ENCODE measurements at places on chromosomes 7 and 10.

DNA sequence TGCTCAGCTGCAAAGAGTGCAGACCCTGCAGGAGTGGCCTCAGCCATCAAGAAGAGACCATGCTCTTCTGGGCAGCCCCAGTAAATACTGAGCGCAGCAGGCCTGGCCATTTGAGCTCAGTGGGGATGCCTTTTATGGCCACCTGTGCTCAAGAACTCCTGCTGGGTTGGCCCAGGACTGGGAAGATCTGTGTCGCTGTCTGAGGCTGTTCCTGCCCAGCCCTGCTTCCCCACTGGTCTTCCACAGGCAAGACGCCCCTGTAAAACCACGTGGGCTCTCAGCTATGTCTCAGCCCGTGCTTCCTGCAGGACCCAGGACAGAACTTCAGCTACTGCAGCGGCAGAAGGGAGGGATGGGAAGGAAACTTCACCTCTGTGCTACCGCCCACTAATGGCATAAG lies 10.5 kb upstream of the PPIF start:
- peak; percentile 22 for DNase-seq

DNA sequence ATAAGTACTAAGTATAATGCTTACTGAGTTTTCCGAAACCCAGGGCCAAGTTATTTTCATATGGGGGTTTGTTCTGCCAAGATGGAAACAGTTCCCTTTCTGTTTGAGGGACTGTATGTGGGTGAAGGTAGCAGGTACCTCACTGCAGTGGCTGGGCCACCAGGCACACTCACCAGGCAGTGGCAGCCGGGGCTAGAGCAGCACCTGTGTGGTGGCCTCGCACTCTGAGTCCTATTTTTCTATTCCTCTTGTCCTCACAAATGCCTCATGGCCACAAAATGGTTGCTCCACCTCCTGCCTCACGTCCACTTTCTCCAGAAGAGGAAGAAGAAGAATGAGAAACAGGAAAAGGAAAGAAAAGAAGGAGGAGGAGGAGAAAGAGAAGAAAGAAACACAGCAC lies 167.3 kb upstream of the SHH start:
- DNase-seq = no peak

DNA sequence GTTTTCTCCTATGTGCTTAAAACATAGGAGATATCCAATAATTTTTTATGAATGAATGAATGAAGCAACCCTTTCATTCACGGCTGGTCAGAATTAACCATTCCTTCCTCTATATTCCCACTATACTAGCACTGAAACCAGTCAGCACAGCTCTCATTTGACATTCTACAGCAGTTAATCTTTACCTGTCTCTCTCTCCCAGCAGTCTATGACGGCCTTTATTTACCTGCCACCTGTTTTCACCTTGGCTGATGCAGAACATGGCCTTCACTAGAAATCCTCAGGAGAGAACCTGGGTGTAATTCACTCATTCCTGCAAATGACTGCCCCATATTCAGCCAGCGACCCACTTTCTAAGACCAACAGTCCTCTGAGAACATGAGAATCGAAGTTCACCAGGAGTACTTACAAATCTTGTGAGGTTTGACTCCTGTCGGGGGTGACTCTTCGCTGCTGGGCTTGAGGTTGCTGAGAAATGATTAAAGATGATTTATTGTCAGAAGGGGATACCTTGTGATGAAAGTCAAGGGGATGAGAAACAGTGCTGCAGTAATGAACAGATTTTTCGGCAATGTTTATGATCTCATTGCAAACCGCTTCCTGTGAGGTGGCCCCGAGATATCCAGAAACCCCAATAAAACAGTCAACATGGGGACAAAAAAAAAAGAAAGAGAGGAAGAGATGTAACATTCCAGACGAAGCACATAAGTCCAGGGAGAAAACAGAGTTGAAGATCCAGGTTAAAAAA lies 30.9 kb upstream of the PDLIM1 start:
- no peak for DNase-seq

- no peak for DNase-seq
These were observed 23.4 kb upstream of the RELN start for GRCh38 chr7:104012835-104013234.

DNA sequence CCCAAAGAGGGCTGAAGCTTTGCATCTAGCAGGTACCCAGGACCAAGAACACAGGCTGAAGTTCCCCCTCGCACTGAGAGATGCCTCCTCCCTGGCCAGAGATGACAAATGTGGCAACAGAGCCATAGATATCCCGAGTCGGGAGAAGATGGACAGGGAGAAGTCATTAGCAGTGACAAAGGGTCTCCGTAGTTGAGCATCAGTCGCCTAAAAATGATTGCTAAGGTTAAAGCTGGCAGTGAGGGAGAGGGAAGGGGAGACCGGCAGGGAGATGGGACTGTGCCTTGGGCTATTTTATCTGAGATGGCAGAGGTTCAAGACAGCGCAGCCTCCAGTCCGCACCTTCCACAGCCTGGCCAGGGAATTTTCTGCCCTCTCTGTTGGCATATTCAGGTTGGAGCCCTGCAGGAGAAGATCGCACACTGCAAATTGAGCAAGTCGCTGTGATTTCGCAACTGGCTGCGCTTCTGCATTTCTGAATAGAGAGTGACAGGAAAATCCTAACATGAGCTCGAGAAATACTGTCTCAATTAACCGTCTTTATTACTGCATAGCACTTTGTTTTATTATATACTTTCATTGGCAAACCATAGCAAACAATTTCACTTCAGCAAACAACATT lies 238.9 kb upstream of the GPR26 start:
- DNase-seq = no peak

GRCh38 chr10:101139421-101139911 lies 8.4 kb downstream of the TLX1 start:
- no peak for DNase-seq

- no peak for DNase-seq
These were observed 173.1 kb upstream of the FERD3L start for GRCh38 chr7:19318287-19318686.

DNA sequence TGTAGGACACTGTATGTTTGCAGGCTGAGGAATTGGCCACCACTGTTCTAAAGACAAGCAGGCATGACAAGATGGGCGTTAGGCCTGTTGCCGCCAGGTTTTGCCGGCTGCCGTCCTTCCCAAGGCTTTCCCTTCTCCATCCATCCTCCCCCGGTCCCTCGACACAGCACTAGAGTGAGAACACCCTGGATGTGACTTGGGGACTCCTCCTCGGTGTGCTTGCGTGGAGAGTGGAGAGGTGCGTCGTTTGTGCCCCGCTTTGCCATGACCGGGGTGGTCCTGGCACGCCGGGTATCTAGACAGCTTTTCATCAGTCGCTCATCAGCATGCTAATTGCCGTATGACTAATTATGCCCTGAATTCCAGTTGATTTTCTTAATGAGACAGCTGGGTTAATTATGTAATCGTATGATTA lies 206.6 kb upstream of the SH2B2 start:
- no peak for DNase-seq

DNA sequence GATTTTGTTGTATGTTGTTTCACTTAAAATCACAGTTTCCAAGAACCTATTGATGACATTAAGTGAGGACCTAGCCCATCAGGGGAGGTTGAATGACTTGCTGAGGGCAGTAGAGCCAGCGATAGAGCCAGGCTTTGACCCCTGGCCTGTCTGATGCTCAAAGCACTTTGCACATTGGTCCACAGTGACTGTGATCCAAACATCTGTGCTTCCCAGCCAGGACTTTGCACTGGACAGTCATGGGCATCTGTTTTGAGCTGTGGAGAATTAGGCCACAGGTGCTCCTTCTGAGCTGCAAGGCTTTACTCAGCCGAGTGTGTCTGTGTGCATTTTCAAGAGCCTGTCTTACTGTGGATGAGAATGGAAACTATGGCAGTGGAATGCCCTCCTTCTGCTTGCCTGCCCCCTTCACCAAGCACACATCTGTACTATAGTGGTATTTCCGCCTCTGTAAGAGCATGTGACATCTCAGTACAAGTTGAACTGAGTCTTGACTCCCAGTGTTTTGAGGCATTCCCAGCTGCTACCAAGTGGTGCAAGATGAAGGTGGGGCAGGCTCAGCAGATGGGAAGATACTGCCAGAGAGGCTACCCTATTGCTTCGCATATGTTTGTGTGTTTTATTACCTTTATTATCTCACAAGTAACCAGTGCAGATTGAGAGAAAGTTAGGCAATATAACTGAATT lies 72.7 kb upstream of the AOAH start:
- DNase-seq = peak; percentile 3

DNA sequence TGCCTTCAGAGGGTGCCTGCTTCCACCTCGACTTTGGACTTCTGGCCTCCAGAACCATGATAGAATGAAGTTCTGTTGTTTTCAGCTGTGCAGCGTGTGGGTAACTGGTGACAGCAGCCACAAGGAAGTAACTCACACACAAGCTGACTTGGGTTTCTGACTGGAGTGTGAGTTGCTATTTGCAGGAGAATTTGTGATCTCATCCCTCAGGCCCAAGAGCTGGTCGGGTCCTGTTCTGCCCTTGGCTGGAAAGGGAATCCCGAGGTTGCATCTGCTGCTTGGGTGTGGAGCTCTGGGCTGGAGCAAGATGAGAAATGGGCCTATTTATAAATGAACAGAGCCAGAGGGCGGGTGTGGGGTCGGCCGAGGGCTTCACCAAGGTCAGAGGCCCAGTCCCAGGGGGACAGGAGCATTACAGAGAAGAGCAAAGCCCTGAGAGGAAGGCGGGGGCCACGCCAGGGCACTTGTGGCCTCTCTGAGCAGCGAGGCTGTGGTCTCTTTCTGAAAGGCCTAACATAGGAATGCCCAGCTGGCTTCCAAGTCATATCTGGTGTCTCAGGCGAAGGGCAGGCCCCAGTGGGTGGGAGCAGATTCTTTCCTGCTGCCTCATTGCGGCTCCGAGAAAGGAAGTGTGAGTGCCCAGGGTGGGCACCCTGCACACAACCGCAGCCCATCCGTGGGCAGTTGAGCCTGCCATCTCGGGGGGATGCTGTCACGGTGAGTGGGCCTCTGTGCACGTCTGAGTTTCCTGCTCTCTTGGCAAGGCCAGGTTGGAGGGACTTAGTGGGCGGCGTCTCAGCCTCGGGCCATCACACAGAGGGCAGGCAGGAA lies 26.5 kb upstream of the C10orf71 start:
- no peak for DNase-seq

DNA sequence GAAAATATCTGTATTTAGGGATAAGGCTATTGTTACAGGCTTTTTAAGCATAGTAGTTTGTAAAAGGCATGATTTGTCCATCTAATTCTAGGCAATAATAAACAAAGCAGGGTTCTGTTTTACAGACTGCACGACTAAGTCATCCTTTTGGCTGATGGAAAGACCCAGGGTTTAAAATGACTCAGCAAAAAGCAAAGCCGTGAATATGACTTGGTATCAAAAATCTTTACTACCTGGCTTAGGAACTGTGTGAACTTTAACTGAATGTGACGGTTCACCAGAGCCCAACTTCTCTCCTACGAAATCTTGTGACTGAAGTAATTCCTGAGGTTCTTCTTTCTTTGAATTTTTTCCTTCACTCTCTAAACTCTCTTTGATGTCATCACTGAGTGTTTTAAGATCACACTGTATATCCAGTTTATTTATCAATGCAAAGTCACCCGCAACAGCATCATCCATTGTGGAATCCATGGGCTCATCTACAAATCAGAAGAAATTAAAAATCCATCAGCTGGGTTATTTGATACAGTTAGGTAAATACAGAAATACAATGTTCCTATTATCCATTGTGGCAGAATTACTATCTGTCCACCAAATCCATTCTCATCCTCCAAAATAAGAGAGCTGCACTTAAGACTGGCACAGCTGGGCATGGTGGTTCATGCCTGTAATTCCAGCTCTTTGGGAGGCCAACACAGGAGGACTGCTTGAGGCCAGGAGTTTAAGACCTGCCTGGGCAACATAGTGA lies 17.0 kb downstream of the ATE1 start:
- DNase-seq = no peak

- DNase-seq = peak; percentile 23
These were observed 114.9 kb downstream of the DPP6 start for GRCh38 chr7:154167051-154167450.

GRCh38 chr7:136890399-136890798 lies 21.9 kb downstream of the CHRM2 start:
- DNase-seq = no peak

GRCh38 chr10:44390585-44391072 lies 5.7 kb upstream of the CXCL12 start:
- DNase-seq = no peak

DNA sequence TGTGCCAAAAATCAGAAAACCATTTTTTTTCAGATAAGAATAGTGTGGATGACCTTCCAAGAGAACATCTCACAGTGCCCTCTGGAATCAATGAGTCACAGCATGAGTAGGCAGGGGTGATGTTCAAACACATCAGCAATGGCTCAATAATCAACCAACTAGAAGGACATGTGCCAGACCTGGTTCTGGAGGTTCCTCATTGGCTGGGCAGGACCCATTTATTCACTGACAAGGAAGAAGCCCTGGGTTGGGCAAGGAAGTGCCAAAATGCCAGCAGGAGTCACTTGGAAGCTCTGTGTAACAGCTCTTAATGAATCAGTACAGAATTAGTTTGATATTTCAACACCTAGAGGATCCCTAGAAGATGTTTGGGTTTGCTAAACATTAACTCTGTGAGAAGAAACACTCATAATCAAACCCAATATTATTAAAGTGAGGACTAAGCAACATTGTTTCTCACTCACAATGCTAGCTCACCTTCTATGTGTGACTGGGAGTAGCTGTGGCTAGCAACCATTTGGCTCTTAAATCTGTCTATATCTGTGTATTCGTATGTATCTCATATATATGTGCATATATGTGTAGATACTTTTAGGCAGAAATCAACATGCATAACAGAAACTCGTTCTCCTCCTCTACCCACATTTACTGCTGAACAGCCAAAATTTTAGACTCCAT lies 72.3 kb upstream of the APBB1IP start:
- DNase-seq = no peak

GRCh38 chr7:23594879-23595604 lies 2.1 kb upstream of the CCDC126 start:
- DNase-seq = no peak

- no peak for DNase-seq
These were observed 1404.2 kb upstream of the CELF2 start for GRCh38 chr10:9613338-9614075.

DNA sequence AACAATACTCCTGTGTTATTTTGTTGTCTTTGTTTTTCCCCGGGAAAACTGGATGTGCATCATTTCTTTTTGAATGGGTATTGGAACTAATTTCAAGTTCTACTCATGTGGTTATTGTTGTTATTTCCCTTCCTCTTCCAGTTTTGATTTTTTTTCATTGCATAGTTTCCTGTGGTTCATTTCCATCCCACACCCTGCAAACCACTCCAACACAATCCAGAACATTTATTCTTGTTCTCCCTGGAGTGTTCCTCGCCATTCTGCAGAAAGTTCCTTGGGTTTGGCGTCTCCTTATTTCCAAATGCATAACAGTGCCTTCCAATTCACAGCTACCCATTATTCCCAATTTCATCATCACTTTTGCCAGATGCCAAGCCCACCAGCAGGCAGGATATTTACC lies 775.1 kb downstream of the TNS3 start:
- DNase-seq = no peak

- no peak for DNase-seq
These were observed 132.5 kb upstream of the UNC5B start for GRCh38 chr10:71079761-71080380.

GRCh38 chr7:141709749-141710148 lies 1.6 kb downstream of the WEE2 start:
- no peak for DNase-seq
